ENCODE measurements at places on chromosomes 1 and 21.

- no peak for DNase-seq
These were observed 25.2 kb downstream of the MAPKAPK2 start for GRCh38 chr1:206709772-206710459.

DNA sequence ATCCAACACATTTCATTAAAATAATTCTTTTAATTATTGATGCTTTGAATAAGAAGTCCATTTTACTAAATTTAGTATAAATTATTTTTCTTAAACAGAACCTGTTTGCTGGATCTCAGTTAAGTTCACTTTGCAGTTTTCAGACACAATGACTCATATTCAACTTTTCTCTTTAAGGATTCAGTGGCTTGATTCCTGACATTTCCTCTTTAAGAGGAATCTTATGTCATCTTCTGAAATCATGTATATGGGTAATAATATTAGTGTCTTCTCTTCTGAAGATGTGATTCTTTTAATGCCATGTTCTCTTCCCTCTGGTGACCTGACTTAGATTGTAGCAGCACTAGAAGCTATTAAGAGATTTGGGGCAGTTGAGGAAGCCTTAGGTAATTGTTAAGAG, 12.6 kb downstream of the CREG1 start:
- DNase-seq = no peak

GRCh38 chr1:34199927-34200326, 23.2 kb downstream of the C1orf94 start:
- no peak for DNase-seq

- no peak for DNase-seq
These were observed 57.1 kb upstream of the KAZN start for GRCh38 chr1:14541348-14541747.

DNA sequence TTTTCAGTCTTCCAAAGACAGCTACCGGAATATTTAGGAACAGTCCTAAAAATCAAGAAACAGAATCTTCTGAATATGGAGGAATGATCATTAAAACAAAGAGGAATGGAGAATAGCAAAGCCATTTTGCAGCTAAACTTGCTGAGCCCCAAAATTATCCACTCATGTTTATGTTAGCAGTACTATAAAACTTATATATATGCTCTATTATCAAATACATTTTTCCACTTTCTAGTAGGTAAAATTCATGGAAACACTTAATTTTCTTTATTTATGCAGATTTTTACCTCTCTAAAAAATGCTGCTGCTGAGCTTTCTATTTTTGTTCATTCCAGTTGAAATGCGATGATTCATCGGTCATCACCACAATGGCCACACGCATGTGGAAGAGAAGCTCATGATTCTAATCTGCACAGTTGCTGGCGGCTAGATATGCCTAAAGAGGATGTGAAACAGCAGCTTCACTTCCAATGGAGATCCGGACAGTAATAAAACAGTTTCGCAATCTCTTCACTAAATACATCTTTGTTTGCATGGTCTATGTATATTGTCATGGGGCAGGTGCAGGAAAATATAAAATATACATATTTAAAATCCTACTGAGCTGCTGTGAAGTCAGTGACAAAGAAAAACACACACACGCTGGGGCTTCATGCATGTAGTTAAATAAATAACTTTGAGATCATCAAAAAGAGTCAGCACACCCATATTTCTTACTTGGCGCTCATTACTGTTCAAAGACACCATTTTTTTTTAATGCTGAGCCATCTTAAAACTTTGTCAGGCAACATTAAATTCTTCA, 292.2 kb downstream of the SMYD3 start:
- DNase-seq = no peak

GRCh38 chr1:16521288-16521583, 7.2 kb upstream of the RNU1-1 start:
- no peak for DNase-seq

DNA sequence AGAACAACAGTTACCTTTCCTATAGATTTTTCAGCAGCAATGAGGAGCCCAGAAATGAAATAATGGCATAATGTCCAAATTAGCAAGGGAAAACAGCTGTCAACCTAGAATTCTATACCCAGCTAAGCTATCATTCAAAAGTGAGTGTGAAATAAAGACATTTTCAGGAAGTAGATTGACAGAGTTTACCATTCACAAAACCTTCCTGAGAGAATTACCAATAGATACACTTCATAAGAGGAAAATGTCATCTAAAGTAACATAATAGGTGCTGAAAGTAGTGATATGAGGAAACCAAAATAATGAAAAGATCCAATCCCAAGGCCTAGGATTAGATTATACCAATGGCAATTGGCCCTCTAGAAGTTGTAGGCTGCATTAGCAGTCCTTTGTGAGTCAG, 34.6 kb downstream of the OBSCN start:
- DNase-seq = no peak

- no peak for DNase-seq
These were observed 54.0 kb downstream of the PIK3CD start for GRCh38 chr1:9705337-9706093.

- DNase-seq = no peak
These were observed 25.1 kb upstream of the TINAGL1 start for GRCh38 chr1:31551208-31551607.

GRCh38 chr1:203129501-203130231, 2.1 kb downstream of the ADORA1 start:
- DNase-seq = peak; percentile 33

DNA sequence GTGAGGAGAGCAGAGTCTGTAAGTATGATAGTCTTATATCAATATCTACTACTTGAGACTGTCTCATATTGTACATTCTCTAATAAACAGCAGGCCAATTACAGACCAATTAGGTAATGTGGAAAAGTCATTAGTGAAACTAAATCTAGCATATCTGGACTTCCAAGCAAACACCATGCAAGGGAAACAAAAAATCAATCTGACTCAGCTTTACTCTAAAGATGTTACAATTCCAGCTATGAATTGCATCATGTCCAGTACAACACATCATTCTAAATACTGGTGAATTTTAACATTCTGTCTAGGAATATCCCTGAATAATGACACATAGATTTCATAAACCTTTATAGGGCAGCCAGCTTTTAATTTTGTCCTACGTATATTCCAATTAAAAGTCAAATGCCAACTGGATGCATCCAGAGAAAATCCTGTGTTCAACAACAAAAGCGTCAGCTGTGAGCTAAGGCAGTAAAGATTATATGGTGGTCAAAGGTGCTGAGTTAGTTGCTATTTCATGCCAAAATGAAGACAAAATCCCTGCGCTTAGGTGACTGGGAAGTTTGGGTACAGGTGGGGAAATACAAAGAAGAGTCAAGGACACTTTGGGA, 159.3 kb downstream of the TTLL7 start:
- DNase-seq = no peak

GRCh38 chr21:35051287-35051818, 2.3 kb upstream of the RUNX1 start:
- no peak for DNase-seq

GRCh38 chr1:205959789-205960188, 16.5 kb upstream of the SLC26A9 start:
- no peak for DNase-seq

DNA sequence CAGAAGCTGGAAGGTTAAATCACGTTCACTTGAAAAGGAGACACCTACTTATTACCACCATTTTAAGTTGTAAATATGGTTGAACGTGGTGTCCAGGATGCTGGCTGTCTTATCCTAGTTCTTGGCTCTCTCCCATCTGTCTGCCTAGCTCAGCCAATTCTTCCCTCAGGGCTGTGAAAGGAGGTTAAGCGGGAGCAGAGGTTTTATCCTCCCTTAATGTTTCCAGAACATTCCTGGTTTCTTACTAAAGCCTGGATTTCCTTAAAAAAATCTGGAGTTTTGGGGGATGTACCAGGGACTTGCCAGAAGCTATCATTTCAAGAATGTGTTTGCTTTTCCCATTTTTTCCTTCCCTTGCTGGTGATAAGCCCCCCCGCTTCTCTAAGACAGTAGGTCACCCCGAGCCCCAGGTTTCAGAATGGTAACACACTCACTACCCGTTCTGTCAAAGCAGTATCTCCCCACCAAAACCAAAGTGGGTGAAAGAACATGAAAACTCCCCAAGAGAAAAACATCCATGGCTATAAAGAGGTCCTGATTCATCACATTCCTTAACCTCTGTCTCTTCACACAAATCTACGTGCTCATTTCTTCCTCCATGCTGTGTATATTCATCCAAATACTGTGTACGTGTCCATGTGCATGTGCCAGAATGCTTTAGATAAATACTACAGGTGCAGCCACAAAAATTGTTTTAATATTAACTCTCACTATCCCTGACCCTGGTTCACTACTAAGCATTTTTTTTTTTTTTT, 114.7 kb downstream of the MAP3K21 start:
- no peak for DNase-seq

DNA sequence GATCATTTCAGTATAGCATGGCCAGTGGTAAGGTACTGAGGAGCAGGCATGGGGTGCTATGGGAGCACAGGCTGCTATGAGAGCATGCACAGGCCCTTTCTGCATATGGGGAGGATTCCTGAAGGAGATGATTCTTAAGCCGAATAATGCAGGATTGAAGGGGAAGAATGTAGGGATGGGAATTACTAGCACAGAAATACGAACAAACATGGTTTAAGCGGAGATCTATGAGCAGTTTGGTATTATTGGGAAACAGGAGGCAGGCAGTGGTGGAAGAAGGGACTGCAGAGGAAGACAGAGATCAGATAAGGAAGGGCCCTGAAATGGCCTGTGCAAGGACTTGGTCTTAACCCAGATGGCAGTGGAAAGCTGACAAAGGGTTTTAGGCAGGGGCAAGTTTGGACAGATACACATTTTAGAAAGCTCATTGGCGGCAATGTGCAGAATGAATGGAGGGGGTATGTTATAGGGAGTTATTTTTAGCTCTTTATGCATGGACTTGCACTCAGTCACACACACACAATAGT, 1.7 kb downstream of the OSCP1 start:
- DNase-seq = no peak

DNA sequence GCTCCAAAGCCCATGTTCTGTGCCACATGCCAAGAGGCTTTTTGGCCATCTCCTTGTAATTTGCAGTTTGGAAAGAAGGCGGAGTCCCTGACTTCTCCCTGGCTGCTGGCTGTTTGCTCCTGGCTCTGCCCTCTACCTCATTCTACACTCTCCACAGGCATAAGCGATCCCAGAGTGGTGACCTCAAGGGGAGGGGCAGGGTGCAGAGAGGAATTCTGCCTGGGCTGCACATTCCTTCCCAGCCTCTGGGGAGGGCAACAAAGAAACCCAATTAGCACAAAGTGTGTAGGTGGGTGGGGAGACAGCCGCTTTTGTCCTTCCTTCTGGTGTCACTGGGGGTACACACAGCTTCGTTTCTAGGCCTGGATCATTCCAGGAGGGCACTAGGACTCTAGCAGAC, 95.3 kb downstream of the HIVEP3 start:
- no peak for DNase-seq

DNA sequence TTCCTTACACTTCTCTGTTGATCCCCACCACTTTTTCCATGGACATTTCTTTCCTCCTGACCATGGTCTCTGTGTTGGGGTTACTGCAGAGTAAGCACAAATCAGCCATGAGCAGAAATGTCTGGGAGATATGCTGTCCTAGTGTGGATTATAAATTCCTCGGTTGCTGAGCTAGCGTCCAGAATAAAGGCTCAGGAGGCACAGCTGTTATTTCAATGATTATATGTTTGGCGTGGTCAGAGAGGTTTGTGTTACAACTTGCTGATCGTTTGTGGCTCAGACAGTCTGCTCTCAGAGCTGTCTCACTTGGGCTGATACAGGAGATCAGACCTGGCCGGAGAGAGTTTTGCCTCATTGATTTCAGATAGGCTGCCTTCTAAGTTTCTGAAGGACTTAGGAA, 37.5 kb upstream of the LAMC2 start:
- DNase-seq = no peak

- DNase-seq = no peak
These were observed 322.8 kb downstream of the KCTD3 start for GRCh38 chr1:215889871-215890270.

- DNase-seq = no peak
These were observed 12.9 kb upstream of the PDE9A start for GRCh38 chr21:42640486-42640885.

DNA sequence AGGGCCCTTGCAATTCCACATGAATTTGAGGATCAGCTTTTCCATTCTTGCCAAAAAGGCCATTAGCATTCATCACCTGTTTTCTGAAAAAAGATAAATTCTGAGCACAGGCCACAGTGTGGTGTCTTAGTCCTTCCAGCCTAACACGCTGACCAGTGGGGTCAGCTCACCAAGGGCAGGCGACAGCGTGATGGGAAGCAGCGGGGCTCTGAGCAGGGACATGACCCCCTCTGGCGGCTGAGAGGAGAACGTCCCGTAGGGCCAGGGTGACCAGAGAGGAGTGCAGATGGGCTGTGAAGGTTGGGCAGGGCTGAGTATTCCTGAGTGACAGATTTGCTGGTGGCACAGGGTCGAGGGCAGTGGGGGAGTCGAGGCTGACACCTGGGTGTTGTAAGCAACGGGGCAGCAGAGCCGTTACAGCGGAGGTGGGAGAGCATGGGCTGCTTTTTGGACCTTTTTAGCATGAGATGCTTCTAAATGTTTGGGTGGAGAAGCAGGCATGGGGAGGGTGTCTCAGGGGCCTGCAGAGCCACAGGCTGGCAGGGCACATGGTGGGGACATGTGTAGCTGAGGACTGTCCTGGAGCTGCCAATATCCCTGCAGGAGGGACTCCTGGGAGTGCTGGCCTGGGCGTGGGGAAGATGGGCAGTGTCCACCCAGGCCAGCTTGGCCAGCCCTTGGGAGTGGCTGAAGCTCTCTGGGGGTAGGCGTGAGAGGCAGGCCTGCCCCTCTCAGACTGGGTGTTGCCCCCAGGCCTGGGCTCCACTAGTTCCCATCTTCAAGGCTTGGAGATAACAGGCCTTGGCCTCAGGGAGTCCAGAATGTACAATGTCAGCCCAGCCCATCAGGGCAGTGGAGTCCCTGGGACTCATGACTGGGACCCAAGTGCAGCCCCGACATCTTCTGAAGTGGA, 8.6 kb upstream of the CALML6 start:
- DNase-seq = peak; percentile 79

DNA sequence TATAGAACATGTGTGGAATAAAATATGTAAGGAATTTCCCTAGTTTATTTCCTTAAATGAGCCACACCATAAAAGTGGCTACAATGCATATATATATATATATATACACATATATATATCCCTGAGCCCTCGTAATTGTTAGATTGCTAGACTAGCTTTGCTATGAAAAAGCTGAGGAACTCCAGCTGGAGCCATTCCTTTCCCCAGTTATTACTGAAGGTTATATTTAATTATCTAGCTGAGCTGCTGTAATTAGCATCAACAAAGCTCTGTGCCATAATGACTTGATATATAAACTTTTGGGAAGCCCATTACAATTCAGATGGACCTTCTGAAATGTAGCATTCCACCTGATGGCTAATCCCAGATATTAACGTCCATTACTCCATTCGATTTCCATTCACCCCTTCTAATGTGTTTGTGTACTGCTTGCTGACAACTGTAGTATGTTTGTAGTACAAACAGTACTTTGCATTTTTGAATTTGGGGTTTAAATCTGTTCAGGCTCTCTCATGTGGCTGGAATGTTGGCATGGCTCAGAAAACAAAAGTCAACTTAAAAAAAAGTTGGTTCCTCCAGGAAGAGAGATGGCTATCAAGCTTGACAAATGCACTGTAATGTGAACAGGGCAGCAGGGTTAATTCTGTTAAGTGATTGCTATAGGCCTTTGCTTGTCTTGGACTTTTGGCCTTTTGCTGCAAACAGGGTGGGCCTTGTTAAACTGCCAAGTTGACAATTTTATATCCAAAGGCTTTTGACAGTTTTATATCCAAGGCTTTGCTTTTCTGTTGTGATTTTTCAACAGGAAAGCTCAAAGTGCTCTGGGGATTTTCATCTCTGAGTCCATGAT, 170.0 kb downstream of the LTN1 start:
- DNase-seq = no peak

- no peak for DNase-seq
These were observed at the start of gene KIAA1614 for GRCh38 chr1:180912801-180913565. Gene KIAA1614 (plus strand): TSS chr1:180912897. CDS start chr1:180913244, 347 bp downstream.
